ENCODE measurements at places on chromosomes 5 and 9.

- no peak for DNase-seq
Observed at GRCh38 chr5:100898504-100899346, 4.4 kb downstream of the ST8SIA4 start.

GRCh38 chr5:118008779-118009178 is 979.6 kb downstream of the DTWD2 start:
- DNase-seq: no peak

DNA sequence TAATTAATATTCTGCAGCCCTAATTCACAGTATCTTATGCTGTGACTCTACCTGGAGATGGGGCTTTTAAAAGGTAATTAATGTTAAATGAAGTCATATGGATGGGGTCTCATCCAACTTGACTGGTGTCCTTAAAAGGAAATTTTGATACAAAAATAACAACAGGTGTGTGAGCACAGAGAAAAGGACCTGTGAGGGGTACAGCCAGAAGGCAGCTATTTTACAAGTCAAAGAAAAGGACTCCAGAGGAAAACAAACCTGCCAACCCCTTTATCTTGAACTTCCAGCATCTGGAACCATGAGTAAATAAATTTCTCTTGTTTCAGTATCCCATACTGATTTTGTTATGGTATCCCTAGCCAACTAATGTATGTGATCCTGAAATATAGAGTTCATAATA is 250.3 kb downstream of the TMEM232 start:
- no peak for DNase-seq

DNA sequence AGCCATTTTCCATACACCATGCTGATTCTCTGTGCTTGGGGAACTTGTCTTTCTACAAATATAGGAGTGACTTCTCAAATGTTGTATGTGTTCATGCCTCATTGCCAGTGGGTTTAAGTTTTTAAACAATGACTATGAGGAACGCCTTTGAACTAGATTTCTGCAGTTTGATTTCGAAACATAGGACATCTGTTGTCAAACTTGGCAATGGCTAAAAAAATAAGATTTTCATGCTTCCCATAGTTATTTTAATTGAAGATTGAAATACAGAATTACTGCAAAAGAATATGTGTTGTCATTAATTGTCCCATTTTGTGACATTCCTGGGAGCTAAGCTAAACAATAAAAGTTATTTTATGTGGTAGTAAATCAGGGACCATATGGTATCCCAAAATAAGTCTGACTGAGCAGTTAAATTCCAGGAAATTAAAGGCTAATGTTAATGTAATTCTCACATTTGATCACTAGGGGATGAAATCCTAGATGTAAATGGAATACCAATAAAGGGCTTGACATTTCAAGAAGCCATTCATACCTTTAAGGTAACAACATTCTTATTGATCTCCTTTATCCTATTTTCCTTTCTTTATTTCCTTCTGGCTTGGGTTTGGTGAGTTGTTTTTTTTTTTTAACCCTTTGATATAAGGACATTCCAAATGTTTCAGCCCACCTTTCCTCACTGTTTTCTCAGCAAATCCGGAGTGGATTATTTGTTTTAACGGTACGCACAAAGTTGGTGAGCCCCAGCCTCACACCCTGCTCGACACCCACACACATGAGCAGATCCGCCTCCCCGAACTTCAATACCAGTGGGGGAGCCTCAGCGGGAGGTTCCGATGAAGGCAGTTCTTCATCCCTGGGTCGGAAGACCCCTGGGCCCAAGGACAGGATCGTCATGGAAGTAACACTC is 116.7 kb downstream of the GOLPH3 start:
- no peak for DNase-seq

- no peak for DNase-seq
Observed at GRCh38 chr5:40436535-40437237, 243.0 kb upstream of the PTGER4 start.

GRCh38 chr5:159419576-159419975 is 89.3 kb upstream of the IL12B start:
- DNase-seq: no peak

DNA sequence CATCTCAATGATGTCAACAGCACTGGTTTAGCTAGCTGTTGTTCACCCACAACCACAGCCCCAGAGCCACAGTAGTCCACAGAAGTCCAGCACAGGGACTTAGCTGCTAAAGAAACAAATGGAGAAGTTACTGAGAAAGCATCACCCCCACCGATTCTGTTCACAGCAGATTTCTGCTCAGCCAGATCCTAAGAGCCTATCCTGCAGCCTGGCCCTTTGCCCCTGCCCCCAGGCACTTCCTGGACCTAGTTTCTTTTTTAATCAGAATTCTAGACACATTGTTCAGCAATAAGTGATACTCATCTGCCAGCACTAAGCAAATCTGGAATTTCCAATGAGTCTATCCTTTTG is 7.4 kb downstream of the B4GALT1 start:
- DNase-seq: peak; percentile 73

GRCh38 chr9:31837211-31837610 is 547.2 kb upstream of the ACO1 start:
- no peak for DNase-seq

GRCh38 chr5:178150977-178151734 is 2.5 kb downstream of the NHP2 start:
- DNase-seq: no peak

DNA sequence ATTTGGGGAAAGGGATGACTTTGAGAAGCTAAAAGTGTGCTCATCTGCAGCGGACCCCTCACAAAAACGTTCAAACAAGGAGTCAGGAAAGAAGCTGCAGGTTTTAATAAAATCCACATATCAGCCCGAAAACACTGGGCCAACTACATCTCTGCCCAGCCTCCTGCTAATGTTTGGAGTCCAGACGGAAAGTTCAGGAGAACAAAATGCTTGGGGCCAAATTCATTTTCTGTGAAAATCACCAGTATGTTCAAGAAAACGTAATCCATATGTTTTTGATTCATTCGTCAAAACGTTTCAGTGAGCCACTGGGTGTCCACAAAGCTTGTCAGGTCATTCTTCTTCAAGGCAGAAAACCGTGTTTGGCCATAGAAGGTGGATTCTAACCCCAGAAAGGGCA is 87.5 kb upstream of the GAS1 start:
- no peak for DNase-seq

- DNase-seq: no peak
Observed at GRCh38 chr9:34405719-34406118, 29.0 kb upstream of the MYORG start.

DNA sequence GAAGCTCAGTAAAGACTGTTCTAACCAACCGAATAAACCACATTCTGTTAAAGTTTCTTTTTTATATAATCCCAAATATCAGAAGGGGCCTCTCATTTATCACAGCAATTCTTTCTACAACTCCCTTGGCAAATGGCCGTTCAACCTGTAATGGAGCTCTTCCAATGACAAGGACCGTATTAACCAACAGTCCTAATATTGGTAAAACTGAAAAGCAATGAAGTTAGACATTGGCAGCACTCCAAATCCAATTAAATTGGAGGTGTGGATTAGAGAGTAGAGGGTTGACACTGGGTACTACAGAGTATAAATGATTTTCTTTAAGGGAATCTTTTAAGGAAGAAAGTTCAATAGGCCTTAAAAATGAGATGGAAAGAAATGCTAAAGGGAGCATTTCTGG is 842 bp downstream of the TMED7 start:
- DNase-seq: no peak

DNA sequence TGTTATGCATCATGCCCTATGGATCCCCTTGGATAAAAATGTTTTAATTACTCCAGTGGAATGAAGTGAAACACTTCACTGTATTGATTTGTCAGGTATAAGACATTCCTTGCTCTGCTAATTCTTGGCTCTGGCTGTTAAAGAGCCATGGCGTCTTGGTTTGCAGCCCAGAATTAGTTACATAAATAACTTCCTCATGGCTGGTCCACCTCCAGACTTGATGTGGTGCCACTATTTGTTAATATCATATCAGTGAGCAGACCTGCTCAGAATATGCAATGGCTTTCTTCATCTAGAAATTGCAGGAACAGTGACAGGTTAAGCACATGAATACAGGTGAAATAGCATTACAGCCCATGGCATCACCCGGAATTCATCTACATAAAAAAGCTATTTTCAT is 446.9 kb upstream of the GRIN3A start:
- DNase-seq: no peak

GRCh38 chr5:177434437-177434836 is 8.0 kb downstream of the GRK6 start:
- DNase-seq: no peak

DNA sequence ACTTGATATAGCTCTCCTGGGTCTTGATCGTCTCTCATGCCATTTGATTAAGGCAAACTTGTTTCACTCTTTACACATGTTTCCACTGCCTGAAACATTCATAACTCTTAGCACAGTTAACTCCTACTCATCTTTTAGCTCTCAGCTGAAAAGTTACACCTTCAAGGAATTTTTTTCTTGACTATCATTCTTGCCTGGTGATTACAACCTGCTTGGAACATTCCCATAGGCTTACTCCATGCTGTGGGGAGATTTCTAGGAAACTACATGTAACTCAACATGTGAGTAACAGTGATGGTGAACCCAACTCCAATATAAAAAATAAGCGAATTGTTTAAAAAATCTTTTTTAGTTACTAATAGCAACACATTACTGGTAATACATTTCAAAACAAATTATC is 224.1 kb upstream of the MPDZ start:
- no peak for DNase-seq

GRCh38 chr5:66675406-66675805 is 79.2 kb downstream of the MAST4 start:
- no peak for DNase-seq

DNA sequence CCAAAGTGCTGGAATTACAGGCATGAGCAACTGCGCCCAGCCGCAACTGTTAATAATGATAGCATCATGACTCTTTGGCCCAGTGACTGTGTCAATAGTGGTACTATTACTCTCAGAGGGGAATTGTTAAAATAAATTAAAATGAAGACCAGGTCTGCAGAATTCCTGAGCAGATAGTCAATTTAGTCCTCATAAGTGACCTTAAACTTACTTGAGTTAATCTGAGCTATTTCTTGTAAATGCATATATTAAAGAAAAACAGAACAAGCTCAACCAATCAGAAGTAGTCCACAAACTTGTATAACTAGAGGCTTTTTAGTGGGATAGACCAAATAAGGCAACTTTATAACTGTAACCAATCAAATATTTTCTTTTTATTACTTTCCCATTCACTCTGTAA is 1.7 kb upstream of the RECK start:
- DNase-seq: no peak

- no peak for DNase-seq
Observed at GRCh38 chr5:111117136-111117535, 25.0 kb downstream of the WDR36 start.

DNA sequence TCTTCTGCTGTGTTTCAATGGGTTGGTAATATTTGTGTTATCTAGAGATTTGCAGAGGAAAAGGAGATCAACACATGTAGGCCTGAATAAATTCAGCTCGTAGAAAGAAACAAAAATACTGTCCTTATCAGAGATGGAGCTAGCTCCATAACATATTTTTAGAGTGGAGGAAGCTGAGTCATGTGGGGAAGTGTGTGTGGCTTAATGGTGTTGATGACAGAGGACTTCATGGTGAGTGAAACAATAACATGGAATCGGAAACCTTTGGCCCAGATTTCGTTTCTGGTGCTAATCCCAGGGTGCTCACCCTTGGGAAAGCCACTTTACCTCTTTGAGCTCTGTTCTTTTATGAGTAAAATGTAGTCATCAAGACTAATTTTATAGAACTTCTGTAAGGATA is 825.0 kb downstream of the TLR4 start:
- DNase-seq: peak; percentile 98

- DNase-seq: no peak
Observed at GRCh38 chr9:122234022-122234748, 5.4 kb upstream of the LHX6 start.

DNA sequence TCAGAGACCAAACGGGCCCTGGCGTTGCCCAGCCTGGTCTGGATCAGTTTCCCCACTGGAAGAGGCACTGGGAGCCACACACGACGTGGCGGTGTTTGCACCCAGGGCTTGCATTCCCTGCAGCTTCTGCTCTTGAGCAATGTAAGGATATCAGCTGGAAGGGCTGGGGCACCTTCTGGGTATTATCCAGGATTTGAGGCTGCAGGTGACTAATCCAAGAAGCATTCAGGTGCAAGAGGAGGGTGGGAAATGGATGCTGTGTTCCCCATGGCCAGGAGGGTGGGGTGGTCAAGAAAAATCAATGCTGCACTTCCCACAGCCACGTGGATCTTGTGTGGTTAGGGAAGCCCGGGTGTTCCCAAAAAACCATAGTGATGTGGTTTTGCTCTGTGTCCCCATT is 430.9 kb downstream of the IRX2 start:
- no peak for DNase-seq

DNA sequence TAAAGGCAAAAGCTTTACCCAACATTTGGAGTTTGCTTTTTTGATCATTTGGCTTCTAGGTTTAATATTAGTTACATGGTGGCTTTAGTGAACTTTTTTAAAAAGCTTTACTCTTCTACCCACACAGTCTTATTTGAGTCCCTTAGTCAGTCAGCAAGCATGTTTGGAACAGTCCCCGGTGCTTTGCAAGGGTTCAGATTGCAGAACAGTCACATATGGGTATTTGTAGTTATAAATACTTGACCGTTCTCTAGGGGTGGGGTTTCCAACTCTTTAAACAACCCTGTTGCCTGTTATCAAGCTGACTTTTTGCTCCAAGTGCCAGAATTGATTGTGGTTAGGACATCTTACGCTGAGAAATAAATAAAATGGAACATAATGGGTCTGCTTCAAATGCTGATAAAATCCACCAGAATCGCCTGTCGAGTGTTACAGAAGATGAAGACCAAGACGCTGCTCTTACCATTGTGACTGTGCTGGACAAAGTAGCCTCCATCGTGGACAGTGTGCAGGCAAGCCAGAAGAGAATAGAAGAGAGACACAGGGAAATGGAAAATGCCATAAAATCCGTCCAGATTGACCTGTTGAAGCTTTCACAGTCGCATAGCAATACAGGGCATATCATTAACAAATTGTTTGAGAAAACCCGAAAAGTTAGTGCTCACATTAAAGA is at the start of gene CAVIN4:
Gene CAVIN4 (plus strand): TSS at position 304 of the 673 bp plus-strand sequence. CDS start 65 bp downstream, at position 369.
- no peak for DNase-seq

DNA sequence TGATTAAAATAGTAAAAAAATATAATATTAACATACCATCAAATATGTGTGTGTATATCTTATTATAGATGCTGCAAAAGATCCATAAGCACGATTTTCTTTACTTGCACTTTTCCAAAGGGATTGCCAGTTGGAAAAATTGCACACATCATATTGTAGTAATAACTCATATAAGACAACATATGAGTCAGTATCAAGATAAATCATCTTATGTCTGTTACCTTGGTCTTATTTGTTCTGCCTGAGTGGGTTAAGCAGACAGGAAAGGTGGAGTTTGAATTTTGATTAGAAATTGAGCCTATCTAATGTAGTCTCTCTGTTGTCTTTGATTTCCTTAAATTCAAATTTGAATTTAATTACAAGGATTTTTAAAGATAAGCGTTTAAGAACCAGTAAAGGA is 24.6 kb downstream of the LYSMD3 start:
- peak; percentile 23 for DNase-seq

DNA sequence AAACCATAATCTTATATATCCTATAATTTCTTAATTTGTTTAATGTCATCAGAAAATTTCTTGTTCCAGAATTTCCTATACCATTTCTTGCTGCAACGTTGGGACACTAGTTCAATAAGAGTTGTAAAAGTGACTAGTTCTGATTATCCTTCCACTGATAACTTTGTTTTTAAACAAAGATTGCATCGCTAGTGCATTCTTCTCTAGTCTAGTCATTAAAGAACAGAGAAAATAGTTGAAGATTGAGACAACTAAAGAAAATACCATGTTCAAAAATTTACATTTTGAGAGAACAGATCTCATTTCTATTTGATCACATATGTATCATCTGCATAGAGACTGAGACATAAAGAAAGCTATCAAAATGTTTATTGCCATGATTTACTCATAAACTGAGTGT is 1888.2 kb downstream of the EFNA5 start:
- no peak for DNase-seq

- DNase-seq: peak; percentile 36
Observed at GRCh38 chr9:5714501-5715401, 85.8 kb downstream of the RIC1 start.

Measured in endothelial cell of umbilical vein (primary cell).